Caudate nucleus (tissue), 63 donors: ENCODE measurements at places on chromosomes 3 and 15.

- DNase-seq = peak; percentile 59
Observed at GRCh38 chr3:42831321-42831713, 22.1 kb downstream of the ACKR2 start.

GRCh38 chr3:126659915-126660886, 5.3 kb upstream of the TXNRD3 start:
- DNase-seq = no peak

GRCh38 chr3:181880331-181880730, 168.6 kb downstream of the SOX2 start:
- no peak for DNase-seq

GRCh38 chr3:128267541-128267940, 114.3 kb downstream of the EEFSEC start:
- no peak for DNase-seq

DNA sequence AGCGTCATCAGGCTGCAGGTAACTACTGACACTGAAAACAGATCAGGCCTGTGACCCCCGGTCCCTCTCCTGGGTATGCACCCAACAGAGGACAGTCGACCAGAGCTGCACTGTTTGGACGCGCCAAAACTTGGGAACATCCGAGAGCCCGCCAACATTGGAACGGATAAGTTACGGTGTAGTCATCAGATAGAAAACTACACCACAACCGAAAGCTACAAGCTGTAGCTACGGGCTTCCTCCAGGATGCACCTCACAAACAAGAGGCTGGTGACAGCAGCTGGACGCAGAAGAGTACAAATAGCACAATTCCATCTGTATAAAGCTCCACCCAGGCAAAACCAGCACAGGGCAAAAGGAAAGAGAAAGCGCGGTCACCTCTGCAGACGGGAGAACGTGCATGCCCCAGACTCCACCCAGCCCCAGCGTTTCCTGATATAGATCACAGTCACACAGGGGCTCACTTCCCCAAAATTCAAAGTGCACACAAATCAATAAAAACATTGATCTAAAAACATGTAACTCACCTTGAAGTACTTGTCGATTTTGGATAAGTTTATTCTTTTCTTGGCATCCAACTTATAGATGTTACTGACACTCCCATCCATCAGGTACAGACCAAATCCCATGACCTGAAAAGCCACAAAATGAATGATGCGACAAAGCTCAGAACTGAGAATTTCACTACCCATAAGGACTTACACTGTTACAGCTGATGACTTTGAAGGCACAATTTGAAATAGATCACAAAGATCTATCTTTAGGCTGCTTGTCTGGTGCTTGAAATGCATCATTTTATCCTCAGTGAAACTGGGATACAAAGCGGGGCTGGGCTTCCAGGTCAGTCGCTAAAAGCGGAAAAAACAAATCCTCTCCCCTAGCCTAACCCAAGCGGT, 43.3 kb downstream of the CYFIP1 start:
- DNase-seq = no peak

DNA sequence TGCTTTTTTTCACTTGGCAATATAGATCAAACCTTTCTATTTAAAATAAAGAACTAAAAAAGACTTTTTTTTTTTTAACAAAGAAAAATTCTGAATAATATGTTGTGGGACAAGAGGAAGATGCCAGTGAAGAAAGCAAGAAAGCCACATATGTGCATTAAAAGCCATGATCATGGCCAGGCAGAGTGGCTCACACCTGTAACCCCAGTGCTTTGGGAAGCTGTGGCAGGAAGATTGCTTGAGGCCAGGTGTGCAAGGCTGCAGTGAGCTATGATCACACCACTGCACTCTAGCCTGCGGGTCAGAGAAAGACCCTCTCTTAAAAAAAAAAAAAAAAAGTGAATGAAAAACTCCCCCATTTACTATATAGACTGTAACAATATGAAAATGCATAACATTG, 23.9 kb downstream of the C2CD4B start:
- no peak for DNase-seq

DNA sequence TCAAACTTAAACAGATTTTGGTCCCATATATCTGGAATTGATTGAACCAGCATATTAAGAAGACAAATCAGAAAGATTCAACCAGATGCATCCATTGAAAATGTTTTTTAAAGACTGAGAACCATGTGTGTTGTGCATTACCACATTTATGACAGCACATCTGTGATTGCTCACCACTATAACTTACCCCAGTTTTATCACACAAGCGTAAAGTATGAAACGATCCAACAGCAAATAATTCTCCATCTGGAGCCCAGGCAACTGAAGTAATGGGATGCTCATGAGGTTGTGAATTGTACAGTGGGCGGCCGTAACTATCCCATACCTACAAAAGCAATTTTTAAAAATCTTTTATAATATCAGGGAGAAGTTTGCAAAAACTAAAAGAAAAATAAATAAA, 43.2 kb downstream of the IFT80 start:
- DNase-seq = no peak

GRCh38 chr15:88586401-88587162, 34.6 kb upstream of the AEN start:
- no peak for DNase-seq

- DNase-seq = no peak
Observed at GRCh38 chr3:188680189-188680588, 491.6 kb upstream of the TPRG1 start.

- DNase-seq = no peak
Observed at GRCh38 chr3:9769012-9769411, 735 bp downstream of the CAMK1 start.

DNA sequence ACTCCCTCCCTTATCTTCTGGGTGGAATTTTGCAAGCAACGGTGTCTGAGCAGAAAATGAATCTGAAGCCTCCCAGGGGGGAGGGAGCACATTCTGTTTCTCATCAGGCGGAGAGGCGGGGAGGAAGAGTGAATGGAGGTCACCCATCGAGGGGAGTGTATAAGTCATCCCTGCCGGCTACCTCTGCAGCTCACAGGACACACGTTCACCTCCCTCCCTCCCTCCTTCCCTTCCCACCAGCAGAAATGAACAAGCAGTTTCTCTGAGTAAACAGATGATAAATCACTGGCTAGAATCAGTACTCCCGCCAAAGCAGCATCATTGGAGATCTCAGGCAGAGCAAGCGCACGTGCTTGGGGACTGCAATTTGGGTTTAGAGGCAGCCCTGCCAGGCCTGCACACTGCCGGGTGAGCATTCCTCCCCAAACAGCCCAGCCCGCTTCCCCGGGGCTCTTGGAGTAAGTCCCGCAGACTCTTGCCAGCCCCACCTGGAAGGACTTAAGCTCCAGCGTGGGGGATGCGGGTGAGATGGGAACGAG, 38.3 kb downstream of the CPN2 start:
- DNase-seq = no peak

DNA sequence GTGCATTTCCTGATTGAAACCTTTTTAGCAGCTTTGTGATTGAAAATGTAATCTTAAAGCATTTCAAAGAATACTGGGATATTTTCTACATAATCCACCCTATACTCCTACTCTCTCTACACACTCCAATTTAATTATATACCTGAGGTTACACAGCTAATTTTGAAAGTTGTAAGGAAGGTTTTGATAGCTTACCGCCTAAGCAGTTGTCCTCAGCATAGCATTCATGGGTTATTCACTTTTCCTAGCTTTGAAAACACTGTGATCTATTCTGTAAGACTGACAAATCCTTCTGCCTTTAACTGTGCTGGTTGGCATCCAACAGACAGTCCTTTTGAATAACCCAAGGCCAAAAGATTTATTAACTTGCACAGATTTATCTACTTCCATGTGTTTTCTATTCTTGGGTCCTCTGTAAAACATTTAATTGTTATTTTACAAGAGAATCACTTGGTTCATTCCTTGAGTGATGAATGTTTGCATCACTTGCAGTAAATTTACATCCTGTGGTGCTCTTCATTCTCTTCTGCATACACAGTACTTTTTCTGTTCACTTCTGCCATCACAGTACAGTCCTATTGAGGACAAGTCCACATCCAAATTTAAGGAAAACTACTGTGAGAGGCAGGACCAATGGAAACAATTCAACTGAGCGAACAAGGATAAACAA, 44.8 kb downstream of the SERPINI1 start:
- no peak for DNase-seq

DNA sequence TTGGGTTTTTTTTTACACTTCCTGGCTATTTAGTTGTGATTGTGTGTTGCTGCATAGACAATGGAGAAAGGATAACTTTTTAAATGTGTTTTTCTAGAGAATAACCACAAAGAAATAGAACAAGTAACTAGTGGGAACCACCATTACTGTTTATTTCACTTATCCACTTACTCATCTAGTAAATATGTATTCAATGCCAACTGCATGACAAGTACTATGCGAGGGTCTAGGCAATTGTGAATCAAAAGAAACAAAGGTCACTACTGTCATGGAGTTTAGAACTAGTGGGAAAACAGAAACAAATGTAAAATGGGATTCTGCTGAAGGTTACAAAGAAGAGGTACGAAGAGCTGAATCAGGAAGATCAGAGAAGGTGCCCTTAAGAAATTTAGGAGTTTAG, 600.9 kb upstream of the ROBO2 start:
- DNase-seq = no peak

DNA sequence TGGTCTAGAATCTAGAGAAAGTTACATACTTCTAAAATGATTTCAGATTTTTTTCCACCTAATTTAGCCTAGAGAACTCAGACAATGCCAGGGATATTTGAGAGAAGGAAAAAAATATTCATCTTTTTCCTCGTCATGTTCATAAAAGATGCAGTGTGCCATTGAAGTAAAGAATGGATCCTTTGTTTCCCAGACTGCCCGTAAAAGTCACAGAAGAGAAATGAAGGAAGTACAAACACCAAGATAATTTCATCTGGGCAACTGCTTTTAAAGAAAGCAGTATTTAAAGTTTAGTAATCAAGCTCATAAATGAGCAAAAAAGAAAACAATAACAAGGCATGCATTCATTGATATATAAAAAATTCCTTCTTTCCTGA, 47.2 kb downstream of the TTC23 start:
- DNase-seq = no peak

DNA sequence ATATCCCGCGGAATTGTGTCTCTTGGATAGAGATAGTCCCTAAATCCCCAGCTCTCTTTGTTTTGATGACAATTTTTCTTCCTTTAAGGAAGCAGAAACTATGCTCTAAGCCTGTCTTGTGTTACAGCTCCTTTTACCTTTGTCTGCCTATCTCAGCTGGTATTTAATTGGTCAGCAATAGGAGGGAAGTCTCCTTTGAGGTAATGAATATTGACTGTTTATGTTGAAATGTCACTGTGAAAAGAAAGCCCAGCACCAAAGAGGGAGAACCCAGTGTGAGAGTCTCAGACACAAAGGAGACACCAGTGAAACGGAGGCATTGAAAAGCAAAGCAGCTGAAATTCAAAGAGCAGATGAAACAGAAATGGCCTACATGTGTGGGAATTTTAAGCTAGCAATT, 372.6 kb downstream of the NR2F2 start:
- no peak for DNase-seq

- DNase-seq = no peak
Observed at GRCh38 chr3:123546133-123546755, 38.6 kb downstream of the HACD2 start.

DNA sequence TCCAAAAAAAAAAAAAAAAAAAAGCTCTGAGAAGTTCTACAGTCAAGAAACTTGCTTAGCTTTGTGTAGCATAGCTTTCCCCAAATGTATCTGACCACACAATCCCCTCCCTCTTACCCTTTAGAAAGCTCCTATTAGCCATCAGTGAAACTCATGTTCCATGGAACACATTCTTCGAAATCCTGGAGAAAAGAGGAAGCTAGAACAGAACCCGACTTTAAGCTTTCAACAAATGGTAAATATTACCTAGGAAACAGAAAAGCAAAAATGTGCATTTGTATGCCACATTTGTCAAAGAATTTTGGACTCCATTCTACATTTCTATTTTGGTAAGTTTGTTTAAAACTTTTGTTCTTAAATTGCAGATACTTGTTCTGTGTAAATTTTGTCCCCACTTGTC, 17.4 kb upstream of the CRTC3 start:
- DNase-seq = no peak

- no peak for DNase-seq
Observed at GRCh38 chr15:22918596-22919140, 61.5 kb downstream of the CYFIP1 start.

DNA sequence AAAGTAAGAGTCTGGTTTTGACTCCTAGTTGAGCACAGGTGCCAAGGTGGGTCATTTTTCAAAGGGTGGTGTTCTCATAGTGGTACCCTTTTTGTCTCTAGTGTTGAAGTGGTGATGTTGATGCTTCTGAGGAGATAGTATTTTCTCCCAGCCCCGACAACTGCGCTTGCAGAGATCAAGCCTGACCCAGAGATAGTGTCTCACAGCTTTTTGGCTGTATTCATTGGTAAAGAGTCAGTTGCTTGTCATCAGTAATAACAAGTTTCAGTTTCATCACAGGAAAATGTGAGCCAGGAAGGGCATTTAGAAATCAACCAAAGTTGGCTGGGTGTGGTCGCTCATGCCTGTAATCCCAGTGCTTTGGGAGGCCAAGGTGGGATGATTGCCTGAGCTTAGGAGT, 139.3 kb downstream of the NFKBIZ start:
- no peak for DNase-seq

DNA sequence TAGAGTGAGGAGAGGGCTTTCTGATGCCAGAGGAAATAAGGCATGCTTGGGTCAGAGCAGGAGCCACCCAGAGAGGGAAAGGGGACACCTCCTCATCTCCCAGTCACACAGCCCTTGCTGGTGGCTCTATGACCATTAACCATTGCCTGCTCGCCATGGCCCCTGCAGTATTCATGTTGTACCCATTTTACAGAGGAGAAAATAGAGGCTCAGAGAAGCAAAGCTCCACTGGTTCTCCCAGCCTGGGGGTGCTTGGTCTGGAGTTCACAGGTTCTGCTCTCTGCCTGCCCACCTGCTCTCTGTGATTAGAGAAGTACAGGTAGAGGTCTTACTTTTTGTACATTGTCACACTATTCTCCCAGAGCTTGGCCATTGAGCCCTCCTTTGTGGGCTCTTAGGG, 56.2 kb downstream of the LINGO1 start:
- no peak for DNase-seq

- no peak for DNase-seq
Observed at GRCh38 chr3:111173328-111173900, 101.8 kb downstream of the NECTIN3 start.

DNA sequence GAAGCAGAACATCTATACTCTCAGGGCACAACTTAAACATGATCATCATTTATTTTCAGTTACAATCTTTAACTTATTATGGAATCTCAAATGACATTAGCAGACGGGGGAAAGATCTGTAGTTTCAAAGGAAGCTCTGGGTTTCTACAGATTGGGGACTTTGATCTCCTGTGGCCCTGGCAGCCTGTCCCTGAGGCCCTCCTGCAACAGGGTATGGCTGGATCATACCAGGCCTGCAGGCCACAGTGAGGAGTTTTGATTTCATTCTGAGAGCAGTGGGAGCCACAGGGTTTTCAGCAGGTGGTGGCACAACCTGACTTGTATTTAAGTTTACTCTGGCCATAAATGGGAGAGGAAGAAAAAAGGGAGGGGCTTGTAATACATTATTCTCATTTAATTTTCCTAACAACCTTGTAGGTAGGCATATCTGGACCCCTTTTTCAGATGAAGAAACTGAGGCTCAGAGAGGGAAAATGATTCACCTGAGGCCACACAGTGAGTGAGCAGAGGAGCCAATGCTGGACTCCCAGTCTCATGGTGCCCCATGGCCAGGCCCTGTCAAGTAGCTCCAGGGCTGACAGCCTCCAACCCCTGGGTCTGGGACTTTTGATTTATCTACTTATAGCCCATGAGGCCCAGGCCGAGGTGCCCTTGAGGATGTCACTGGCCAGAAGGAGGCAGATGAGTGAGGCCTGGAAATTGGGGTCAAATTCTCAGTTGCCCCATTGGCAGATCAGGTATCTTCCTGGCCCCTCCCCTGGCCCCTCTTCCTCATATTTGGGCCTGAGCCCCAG, 71.0 kb downstream of the ATP2B2 start:
- DNase-seq = no peak
